ENCODE measurements at places on chromosomes 5 and 9.

- no peak for DNase-seq
These were observed 44.1 kb downstream of the MARCHF11 start for GRCh38 chr5:16135506-16135905.

GRCh38 chr5:149616727-149617285, 35.5 kb downstream of the ARHGEF37 start:
- DNase-seq = peak; percentile 88

DNA sequence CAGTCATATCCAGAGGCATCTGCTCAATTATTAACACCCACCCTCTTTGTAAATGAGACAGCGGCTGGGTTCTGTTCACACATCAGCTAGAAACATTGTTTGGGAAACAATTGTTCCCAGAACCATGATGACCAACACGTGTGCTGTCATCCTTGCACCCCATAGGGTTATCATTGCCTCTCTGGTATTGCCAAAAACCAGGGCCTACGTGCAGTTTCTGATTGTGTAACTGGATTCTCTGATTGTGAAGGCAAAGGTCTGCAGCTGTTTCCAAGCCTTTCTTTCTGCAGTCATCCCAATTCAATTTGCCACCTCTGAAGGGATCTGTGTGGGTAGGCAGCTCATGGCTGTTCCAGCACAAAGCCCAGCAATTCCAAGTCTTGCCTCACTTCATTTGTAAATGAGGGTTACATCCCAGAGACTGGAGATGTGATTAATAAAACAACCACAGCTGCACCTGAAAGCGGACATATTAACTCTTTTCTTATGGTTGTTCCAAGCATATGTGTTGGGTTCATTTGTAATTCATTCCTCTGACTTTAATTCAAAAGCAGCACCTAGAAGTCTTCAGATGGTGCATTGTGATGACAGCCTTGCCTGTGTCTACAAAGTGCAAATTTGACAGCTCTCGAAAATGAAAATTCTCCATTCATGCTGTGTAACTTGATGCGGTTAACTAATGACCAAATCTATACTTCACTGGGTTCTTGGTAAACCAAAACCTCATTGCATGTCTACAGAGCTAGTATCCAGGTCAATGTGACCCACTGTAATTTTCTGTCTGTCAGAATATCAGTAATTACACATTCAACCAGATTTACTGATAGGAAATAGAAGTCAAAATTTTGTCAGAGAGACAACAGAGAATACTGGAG, 66.6 kb downstream of the YIPF5 start:
- peak; percentile 2 for DNase-seq

GRCh38 chr9:114936581-114936980, 6.2 kb upstream of the TNFSF8 start:
- no peak for DNase-seq

DNA sequence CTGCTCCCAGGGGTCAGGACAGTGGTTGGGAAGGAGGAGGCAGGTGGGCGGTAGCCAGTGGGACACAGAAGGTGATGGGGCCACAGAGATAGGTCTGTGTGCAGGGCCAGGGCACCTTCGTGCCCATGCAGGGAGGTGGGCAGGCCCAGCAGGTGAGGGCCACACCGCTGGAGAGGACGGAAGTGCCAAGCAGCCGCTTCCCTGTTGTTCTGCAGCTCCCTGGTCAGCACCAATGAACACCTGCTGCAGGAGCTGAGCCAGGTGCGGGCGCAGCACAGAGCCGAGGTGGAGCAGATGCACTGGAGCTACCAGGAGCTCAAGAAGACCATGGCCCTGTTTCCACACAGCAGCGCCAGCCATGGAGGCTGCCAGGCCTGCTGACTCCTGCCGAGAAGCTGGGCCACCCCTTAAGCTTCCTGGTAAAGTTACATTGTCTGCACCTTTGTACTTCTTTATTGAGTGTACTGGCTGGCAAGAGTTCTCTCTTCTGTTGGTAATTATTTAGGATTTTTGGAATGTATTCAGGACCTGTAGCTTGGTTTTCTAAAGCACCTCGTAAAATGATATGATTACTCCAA, 40.3 kb downstream of the TPPP start:
- DNase-seq = no peak

GRCh38 chr5:143562935-143563334, 159.4 kb upstream of the NR3C1 start:
- no peak for DNase-seq

DNA sequence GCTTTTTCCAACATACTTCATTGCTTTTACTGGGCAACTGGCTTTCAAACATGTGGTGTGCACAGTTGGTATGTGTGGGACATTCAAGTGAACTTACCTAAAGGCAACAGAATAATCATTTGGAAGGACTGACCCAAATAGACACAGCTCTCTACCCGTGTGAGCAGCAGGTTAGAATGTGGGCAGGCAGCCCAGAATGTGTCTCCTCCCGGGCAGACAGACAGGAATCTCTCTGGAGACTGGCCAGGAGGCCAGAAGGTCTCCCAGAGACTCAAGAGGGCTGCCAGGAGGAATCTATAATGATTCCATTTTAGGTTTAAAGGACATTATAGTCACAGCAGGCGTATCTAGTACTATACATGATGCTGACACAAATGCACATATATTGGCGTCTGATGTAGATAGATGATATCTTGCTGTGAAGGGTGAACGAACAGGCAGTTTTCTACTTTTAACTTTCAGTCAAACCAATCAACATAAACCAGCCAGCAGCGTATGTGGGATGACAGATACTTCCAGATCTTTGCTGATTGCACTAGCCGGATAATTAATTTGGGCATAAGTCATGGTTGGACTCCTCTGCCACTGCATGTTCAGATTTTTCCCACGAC, 297.4 kb upstream of the ZNF608 start:
- no peak for DNase-seq

All from T-helper 2 cell (primary cell).